ENCODE measurements at places on chromosomes 2 and 18.
A peak's percentile ranks its signal among the peaks of the same experiment; 100 is the strongest.

DNA sequence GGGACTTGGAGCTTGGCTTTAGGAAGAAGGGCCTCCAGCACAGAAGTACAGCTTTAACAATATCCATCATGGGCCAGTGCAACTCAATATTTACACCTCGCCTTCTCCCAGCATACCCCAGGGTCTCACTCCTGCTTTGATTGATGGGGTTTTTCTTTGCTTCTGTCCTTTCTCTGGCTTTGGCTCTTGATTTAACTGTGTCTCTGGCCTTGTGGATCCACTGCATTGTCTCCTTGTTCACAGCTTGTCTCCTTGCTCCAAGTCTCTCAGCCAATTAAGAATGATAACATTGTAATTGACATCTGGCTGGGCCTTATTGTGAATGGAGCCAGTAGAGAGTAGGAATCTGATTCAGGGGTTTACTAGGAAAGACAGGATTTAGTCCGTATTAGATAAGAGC is 1019.5 kb downstream of the TMEM182 start:
- no peak for DNase-seq
- no peaks in the 10 kb centered on the region for H3K36me3 ChIP-seq
- H3K4me1 ChIP-seq = no peaks in the 10 kb centered on the region
- H3K4me3 ChIP-seq = no peak overlapping the region

GRCh38 chr2:153101187-153101586 is 377.4 kb downstream of the RPRM start:
- DNase-seq = no peak
- no peak overlapping the region for H3K27ac ChIP-seq
- no peak overlapping the region for H3K4me3 ChIP-seq
- H3K36me3 ChIP-seq = no peaks in the 10 kb centered on the region

- peak overlapping the region; percentile 93 for H3K4me3 ChIP-seq
- DNase-seq = peak; percentile 58
- peaks cover 61% of the 10 kb centered on the region for H3K4me1 ChIP-seq
- H3K27ac ChIP-seq = peak overlapping the region; percentile 98
- no peaks in the 10 kb centered on the region for H3K27me3 ChIP-seq
Observed at GRCh38 chr2:240567137-240567871, 980 bp upstream of the RNPEPL1 start.

DNA sequence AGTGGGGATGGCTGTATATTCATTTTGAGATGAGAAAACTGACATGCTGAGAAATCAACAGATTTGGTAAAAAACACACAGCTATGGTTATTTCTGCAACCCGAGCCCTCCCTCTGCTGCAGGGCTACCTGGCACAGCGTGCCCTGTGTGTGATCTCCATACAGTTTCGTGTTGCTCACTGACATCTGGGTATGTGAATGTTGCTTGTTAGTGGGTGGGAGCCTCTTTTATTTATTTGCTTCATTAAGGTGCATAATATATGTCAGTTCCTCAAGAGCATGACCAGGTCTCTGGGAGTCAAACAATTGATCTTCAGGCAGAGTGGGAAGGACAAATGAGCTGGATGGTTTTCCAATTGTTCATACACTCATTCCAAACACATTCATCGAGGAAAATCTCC is 139.1 kb upstream of the FHL2 start:
- H3K4me3 ChIP-seq = no peak overlapping the region
- H3K27ac ChIP-seq = no peak overlapping the region
- no peaks in the 10 kb centered on the region for H3K36me3 ChIP-seq
- DNase-seq = no peak
- H3K4me1 ChIP-seq = peaks cover 4% of the 10 kb centered on the region
- peaks cover 11% of the 10 kb centered on the region for H3K27me3 ChIP-seq

DNA sequence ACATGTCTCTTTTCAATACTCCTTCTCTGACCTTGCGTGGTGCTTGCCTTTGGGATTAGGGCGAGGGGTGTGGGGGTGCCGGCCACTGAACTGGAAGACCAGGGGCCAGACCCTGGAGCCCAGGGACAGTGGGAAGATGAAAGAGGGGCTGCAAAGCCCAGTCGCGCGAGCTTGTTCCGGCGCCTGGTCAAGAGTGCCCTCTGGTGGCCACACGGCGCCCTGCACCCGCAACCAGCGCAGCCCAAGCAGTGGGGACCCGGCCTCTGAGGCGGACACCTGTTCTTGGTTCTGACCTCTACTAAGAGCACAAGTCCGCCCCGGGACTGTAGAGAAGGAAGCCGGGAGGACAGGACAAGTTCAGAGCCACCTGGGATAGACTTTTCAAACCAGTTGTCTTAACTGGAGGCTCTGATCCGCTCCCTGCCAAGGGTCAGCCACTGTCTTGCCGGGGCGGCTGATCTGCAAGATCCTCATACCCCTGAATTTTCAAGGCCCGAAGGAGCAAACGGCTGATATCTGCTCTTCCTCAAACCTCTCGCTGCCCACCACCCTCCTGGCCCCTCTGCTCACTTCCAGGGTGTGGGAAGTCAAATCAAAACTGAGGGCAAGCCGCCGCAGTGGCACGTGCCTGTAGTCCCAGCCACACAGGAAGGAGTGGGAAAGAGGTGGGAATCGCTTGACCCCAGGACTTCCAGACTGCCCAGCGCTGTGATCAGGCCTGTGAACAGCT is 14.9 kb upstream of the MSH6 start:
- H3K27ac ChIP-seq = no peak overlapping the region
- peaks cover 2% of the 10 kb centered on the region for H3K4me1 ChIP-seq
- H3K4me3 ChIP-seq = no peak overlapping the region
- no peaks in the 10 kb centered on the region for H3K27me3 ChIP-seq

Data from activated CD4-positive, alpha-beta memory T cell treated with anti-CD3 and anti-CD28 coated beads for 36 hours (primary cell).